ENCODE measurements at places on chromosomes 1 and 21.

GRCh38 chr1:210487021-210487420, 158.3 kb downstream of the HHAT start:
- no peak for DNase-seq

DNA sequence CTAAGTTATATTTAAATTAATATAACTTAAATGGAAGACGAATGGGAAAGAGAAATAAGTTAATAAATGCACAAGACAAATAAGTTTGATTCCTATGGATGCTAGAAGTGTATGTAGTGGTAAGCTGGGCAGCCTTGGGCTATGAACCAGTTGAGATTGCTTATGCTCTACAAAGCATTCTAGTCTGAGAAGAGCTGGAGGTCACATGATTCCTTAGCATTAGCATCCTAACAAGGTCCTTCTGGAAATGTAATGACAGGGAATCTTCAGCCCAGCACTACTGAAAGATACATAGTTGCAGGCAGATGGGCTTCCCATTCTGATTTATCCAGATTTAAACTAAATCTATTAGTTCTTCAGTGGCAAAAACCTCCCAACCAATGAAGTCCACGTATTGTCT, 102.3 kb upstream of the ESRRG start:
- no peak for DNase-seq

DNA sequence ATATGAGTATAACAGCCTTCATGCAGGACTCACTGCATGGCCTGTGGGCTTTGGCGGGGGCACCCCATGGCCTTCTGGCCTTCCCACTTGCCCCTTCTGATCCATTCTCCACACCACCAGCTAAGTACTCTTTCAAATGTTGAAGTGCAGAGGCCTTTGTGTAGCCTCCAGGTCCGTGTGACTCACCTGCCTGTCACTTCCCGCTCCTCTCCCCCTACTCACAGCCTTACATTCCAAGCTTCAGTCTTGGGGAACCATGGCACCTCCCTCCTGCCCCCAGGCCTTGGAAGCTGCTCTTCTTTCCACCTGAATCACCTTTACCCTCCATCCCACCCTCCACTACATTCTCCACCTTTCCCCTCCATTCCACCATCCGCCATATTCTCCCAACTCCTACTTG, 69.6 kb downstream of the PGM1 start:
- no peak for DNase-seq

DNA sequence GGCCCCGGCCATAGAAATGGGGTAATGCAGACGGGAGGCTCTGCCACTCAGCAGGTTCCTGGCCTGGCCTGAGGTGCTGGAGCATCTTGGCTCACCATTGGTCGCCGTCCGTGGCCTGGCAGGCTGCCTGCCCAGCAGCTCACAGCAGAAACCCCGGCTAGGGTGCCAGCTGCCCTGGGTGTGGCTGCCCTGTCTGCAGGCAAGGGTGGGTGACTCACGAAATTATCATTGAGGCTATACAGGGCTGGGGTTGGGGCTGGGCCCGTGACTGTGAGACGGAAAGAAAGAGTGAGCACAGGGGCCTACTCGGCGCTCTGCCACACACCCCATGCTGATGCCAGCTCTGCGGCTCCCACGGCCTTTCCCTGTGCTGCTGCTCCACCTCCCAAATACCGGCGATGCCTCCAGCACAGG, 8.0 kb upstream of the PKP1 start:
- no peak for DNase-seq

GRCh38 chr1:37519613-37520012, 5.0 kb upstream of the MEAF6 start:
- no peak for DNase-seq

DNA sequence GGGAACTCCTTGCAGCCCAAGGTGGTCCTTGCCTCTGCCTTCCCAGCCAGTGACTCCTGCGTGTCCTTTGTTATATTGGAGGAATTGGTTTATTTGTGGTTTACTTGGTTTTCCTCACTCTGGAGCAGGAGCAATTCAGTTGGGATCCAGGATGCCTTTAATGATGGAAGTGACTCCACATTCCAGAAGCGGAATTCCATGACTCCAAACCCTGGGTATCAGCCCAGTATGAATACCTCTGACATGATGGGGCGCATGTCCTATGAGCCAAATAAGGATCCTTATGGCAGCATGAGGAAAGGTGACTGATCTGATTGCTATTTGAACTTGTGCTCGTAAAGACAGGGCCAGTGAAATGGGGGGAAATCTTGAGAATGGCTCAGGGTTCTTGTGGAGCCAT, 15.1 kb upstream of the PIGV start:
- DNase-seq: no peak

DNA sequence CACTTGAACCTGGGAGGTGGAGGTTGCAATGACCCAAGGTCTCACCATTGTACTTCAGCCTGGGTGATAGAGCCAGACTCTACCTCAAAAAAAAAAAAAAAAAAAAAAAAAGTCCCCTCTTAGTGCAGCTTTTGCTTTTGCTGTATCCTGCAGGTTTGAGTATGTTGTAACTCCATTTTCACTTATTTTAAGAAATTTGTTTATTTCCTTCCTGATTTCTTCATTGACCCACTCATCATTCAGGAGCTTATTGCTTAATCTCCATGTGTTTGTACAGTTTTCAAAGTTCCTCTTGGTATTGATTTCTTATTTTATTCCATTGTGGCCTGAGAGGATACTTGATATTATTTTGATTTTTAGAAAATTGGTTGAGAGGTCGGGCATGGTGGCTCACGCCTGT, 50.9 kb upstream of the AK4 start:
- DNase-seq: no peak

GRCh38 chr1:84156210-84156621, 12.1 kb downstream of the PRKACB start:
- DNase-seq: no peak

- no peak for DNase-seq
Observed at GRCh38 chr21:31830701-31831100, 42.1 kb upstream of the HUNK start.

DNA sequence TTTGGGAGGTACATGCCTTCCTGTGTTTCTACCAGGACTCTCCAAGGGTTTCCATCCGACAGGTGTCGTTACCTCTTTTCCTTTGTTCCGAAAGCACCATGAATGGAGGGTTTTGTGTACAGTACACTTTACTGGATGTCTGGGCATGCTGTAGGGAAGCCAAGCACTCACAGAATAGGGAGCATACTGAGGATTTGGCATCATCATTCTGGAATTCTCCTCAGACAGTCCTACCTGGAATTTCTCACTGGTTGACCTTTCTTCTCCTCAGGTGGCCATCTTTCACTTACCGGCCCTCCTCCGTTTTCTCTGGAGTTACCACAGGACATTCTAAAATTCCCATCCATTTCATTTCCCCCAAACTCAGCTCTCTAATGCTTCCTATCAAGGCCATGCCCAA, 5.9 kb upstream of the MPL start:
- DNase-seq: no peak

DNA sequence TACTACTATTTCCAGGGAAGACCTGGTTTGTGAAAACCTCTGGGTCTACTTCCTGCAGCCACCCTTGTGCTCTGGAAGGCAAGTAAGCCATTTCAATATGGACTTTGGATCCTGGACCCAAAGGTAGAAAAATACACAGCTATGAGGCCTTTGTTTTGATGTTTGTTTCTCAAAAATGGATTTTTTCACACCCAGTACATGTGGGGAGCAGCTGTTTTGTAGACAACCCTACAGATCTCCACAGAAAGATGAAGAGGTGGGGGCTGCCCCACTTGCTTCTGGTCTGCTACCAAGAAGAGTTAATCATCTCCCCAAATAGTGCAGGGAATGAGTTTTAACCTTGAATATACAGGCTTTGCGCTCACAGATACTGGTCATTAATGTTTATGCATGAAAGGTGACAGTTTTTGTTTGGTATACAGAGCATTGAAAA, 29.2 kb downstream of the ZNF281 start:
- DNase-seq: no peak

DNA sequence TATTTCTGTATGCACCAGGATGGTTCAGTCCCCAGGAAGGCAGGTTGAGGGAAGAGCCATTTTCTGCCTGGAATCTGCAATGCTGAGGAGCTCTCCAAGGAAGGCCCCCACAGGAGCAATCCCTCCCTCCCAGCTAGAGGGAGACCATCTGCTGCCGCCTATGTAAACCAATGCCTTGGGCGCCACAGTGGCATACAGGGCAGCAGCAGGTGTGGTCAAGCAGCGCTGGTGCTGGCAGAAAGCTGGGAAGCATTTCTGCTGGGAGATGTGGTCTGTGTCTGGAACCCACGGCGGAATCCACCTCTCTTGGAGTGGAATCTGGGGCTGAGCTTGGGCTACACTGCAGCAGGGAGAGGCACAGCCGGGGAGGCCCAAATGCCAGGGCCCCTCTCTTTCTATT, 283.3 kb downstream of the RRAGC start:
- no peak for DNase-seq

DNA sequence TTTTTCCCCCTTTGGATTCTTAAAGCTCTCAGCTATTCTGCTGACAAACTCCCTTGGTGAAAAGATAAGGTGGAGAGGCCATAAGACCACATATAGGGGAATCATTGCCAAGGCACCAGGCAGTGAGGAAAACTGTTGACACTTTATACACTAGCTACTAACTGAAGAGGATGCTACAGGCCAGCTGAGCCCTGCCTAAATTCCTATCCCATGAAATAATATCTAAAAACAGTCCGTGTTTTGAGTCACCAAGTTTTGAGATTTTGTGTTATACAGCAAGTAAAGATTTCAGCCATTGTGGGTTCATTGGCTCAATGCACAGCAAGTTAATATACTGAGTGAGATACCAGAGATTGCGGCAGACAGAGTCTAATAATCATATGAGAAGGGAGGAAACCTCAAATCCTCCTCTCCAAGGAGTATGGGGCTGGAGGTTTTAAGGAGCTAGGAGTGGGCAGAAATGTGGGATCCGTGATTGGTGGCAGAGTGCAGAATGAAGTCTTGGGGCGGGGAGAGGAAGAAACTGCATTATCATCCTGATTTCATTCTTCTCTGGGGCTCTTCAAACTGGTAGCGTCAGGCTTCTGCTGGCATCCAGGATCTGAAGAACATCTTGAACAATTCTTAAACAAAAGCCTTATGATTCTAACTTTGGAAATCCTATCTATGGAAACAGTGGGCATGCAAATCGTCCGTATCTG, 9.2 kb downstream of the CLDN8 start:
- DNase-seq: no peak

GRCh38 chr1:192516776-192517297, 58.7 kb upstream of the RGS1 start:
- peak; percentile 14 for DNase-seq

- DNase-seq: no peak
Observed at GRCh38 chr1:153953859-153954365, 4.5 kb downstream of the CRTC2 start.

DNA sequence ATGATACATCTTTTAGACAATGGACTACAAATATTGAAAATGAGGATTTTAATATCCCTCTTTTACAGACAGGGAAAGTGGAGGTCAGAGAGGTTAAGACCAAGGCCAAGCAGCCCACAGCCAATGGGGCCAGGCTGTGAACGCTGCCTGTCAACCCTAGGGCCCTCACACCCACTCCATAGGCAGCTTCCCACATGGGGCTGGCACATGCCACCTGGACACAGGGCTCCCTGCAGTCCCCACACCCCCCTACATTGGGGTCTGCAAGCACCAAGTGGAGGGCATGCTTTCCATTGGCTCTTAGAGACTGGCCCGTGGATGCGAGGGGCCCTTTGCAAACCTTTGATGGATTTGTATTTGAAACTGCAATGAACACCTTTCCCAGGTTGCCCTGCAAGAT, 348.5 kb upstream of the VAMP3 start:
- DNase-seq: no peak

- DNase-seq: no peak
Observed at GRCh38 chr1:219794085-219794743, 134.1 kb downstream of the SLC30A10 start.

- no peak for DNase-seq
Observed at GRCh38 chr1:207071426-207071825, 17.2 kb upstream of the C4BPB start.

DNA sequence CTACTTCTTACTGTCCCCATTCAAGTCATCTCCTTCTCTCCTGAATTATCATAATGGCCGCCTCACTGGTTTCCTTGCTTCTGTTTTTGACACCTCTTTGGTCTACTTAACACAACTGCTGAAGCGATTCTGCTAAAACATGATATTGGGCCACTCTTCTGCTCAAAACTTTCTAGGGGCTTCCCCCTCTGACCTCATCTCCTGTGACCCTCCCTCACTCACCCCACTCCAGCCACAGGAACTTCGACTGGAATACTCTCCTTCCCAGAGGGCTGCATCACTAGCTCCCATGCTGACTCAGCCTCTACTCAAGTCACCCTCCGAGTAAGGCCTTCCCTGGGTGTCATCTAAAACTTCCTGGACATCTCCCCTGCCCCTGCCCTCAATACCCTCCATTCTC, 35.7 kb downstream of the NRIP1 start:
- no peak for DNase-seq

DNA sequence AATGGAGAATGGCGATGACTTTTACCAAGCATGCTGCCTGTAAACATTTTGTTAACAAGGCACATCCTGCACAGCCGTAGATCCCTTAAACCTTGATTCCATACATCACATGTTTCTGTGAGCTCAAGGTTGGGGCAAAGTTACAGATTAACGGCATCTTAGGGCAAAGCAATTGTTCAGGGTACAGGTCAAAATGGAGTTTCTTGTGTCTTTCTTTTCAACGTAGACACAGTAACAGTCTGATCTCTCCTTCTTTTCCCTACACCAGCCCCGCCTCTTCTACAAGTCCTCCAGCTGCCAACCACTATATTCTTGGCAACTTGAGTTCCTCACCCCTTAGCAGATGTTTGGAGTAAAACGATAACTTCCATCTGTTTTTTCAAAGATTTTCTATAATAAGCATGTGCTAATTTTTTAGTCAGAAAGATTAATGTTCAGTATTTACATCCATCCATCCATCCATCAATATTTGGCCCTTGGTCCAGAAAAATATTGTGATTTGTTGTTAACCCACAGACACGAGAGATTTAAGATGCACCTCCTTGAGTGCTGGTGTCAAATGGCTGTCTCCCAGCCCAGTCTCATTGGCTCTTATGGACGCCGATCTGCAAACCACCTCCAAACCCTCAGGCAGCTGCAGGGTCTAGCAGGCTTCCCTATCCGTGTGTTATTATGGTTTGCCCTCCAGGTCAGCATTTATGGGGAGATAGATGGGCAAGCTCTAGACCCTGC, 3.8 kb downstream of the DNALI1 start:
- no peak for DNase-seq

DNA sequence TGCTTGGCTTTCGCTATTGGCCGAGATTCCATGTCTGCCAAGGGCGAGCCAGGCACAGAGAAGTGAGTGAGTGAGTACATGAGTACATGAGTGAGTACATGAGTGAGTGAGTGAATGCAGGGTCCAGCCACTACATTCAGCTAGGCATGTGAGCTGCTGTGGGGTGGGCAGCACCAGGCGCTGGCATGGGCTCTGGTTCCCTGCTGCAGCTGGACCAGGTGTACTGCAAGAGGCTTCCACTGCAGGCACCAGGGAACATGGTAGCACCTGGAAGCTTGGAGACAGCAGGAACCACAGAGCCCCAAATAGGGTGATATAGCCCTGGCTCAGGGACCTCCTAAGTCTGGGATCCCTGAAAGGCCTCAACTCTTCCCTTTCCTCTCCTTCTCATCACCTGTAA, 330.2 kb downstream of the USP25 start:
- DNase-seq: no peak
